Keratinocyte (primary cell): ENCODE measurements at places on chromosomes 1 and 21.

DNA sequence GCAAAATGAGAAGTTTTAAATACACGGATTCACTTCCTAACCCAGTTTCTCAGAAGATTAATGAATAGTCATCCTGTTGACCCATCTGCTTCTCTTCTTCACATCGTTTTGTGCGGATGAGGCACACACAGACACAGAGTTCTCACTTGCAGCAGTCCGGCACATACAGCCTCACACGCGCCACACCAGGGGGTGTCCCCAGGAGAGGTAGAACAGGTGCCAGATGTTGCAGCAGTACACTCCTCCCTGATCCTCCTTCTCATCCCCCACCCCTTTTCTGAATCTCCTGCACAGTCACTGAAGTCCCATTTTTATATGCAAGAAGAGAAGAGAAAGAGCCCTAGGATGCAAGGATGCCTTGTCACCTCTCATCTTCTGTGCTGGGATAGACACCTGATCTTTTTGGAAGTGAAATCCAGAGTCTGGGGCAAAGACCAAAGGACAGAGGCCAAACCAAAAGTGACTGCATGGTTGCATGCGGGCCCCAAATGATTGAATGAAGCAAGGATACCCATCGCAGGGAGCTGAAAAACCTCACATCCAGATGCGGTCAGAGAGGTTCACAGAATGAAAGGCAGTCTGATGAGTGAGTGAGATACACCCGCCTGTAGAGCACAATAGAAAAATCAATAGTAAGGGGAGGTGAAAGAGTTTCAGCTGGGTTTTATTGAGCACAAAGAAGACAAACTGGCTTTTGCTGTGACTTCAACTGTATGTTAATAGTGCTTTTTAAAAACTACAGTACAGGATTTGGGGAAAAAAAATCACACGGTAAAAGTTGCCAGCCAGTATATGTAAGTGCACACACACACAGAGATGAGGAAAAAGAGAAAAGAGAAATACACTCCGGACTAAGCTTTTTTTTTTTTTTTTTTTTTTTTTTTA lies 28.9 kb downstream of the PBX1 start:
- no peak for DNase-seq

DNA sequence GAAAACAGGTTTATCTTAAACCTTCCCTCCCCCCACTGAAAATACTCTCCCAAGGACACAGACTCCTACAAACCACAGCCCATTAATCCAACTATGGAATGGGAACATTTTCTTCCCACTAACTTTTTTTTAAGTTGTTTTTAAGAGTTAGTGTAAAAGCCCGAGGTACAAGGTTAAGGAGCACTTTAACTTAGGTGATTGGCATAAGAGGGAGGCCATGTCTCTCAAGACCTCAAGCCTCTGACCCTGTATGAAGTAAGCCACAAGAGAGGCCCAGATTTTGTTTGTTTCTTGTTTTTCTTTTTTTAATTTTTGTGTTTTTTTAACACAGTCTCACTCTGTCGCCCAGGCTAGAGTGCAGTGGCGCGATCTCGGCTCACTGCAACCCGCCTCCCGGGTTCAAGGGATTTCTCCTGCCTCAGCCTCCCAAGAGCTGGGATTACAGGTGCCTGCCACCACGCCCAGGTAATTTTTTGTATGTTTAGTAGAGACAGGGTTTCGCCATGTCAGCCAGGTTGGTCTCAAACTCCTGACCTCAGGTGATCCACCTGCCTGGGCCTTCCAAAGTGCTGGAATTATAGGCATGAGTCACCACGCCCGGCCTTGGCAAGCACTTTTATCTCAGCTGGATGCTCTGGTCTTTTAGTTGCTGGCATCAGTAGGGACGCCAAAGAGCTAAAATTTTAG lies 14.4 kb downstream of the ARMH1 start:
- DNase-seq, result no peak

DNA sequence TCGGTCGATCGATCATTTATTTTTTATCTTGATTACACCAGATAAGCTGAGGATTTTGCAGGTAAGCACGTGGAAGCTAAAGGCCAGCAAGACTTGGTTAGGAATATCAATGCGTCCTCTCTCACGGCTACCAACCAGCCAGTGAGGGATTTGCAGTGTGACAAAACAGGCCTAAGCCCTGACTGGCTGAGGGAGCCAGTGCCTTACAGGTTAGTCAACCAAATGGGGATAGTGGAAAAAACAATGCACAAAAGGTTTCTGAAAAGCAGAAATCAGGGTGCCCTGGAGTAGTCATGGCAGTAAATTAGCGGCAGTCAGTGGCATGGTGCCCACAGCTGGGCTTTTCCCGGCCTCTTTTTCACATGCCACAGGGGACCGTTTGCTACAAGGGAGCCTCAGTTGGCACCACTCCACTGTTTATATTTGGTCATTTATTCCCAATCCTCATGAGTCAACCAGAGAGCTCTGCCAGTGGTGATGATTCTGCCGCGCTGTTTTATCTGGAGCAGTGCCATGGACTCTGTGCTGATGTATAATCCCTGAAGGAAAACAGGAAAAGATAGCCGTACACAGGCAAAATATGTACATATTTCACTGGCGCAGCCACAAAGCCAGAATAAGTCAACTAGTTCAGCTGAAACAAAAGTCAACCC lies 167.6 kb downstream of the RHOU start:
- peak; percentile 2 for DNase-seq

DNA sequence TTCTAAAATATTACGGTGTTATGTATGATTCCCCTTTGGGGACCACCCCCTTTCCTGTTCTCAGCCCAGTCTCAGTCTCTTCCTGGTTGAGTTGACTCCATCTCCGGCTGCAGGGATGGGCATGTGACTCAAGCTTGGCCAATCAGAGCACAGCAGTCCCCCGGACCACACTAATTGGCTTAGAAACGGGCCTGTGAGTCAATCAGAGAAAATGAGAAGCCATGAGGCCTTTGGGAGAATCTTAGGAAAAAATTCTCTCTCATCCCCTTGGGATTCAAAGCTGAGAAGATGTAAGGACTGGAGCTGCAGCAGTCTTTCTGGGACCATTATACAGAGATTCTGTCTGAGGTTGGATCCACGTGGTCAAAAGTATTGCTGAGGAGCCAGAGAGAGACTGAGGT lies 10.7 kb upstream of the FHAD1 start:
- DNase-seq, result no peak

- DNase-seq, result no peak
These were observed 10.0 kb downstream of the NCF2 start for GRCh38 chr1:183580281-183580682.

DNA sequence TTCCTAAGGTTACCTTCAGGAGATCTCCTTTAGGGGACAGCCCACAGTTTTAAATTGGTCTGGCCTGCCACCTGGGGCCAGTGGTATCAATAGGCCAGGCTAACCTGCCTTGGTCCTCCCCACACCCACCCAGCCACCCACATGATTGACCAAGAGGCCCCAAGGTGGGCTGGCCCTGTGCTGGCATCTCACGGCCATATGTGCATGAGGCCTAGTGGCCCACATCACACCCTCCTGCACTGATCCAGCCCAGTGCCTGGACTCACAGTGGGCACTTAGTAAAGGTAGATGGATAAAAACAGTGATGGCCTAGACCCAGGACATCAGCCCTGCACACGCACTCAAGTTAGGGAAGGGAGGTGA lies 82.0 kb downstream of the DMRTB1 start:
- no peak for DNase-seq

DNA sequence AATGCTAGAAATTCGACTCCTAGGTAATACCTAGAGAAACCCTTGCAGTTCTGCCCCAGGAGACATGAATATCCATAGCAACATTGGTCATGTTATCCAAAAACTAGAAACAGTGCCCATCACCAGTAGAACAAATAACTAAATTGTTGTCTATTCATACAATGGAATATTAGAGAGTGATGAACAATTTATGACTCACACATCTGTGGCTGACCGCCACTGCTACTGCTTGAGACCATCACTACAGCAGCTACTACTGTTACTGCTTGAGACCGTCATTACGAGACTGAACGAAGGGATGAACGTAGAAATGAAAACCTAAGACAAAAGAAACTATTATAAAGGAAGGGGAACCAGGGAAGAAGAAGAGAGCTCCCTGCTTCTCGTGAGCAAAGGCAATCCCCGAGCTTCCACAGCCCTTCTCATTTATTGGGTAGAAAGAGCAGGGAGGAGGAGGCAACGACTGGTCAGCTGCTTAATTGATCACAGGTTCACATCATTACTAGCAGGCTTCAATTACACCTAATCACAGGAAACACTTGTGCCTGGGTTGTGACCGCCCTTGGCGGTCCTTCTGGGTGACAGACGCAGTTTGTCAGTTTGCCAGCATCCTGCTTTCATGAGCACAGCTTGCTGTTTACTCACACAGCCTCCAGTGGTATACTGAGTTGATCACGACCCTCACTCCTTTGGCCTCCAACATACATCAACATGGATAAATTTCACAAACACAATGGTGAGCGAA lies 14.1 kb upstream of the PADI4 start:
- no peak for DNase-seq

DNA sequence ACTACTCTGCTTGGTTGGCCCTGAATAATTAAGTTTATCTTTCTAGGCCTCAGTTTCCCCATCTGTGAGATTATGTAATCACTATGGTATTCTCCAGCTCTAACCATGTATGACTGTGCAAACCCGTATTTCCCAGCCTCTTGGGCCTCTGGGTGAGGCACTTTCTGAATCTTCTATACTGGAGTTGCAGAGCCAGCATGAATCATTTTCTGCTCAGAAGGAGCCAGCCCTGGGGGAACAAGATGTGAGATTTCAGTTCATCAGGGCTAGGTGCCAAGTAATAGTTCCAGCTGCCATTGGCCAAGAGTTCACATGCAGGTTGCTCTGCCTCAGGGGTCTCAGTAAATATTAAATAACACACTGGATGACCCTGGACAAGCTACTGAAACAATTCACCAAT lies 47.7 kb upstream of the USP24 start:
- peak; percentile 63 for DNase-seq

DNA sequence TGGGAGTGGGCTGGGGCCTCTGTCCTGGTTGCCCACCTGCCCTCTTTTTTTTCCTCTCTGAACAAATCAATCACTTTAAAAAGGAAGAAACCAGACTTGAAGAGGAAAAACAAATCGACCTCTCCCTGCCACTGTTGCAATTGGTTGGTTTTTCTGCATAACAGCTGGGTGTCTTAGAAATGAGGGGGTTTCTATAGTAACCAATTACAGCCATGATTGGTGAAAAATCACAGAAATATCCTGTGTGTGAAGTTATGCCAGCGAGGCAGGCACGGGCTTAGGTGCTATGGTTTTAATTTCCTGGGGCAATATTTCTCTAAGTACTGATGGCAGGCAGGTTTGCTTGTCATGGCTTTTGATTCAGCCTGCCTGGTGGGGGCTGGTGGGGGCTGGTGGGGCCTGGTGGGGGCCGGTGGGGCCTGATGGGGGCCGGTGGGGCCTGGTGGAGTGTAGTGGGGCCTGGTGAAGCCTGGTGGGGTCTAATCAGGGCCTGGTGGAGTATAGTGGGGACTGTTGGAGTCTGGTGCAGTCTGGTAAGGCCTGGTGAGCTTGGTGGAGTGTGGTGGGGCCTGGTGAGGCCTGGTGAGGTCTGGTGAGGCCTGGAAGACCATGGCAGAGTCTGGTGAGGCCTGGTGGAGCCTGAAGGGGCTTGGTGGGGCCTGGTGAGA lies 54.6 kb downstream of the AJAP1 start:
- DNase-seq, result no peak

- no peak for DNase-seq
These were observed at the start of gene MYOM3 for GRCh38 chr1:24111996-24112779. MYOM3 (minus strand) TSS chr1:24112135; CDS start chr1:24108636, 3,499 bp downstream.

- DNase-seq, result no peak
These were observed 36.0 kb downstream of the FAM177B start for GRCh38 chr1:222772996-222773379.

DNA sequence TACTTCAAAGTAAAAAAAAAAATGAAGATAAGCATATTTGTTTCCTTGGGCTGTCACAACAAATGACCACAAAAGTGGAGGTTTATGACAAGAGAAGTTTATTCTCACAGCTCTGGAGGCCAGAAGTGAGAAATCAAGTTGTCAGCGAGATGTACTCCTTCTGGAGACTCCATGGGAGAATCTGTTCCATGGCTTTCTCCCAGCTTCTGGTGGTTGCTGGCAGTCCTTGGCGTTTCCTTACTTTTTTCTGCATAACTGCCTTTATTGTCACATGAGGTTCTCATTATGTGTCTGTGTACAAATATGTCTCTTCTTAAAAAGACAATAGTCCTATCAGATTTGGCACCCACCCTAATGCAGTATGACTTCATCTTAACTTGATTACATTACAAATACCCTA lies 398.3 kb downstream of the KCNT2 start:
- DNase-seq, result no peak

- DNase-seq, result no peak
These were observed 3.3 kb downstream of the PDZK1IP1 start for GRCh38 chr1:47186267-47187185.

GRCh38 chr1:23425193-23425494 lies 596 bp upstream of the TCEA3 start:
- no peak for DNase-seq

GRCh38 chr1:76202670-76203069 lies 128.1 kb downstream of the ST6GALNAC3 start:
- DNase-seq, result no peak

- no peak for DNase-seq
These were observed 215.3 kb downstream of the BRINP2 start for GRCh38 chr1:177385760-177386698.

DNA sequence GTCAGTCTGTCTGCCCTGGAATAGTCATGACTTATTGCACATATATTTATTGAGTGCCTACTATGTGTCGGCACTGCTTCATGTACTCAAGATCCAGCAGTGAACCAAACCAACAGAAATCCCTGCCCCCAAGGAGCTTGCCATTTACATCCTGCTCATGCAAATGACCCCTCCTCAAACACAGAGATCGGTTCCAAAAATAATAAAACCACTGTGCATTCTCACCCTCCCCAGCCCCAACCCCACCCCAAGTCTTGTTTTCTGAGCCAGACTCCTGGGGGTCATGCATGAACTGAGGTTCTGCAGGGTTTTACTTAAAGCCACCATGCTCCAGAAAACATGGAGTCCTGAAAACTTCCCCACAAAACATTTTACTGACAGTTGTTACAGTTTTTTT lies 61.9 kb downstream of the KIAA0040 start:
- DNase-seq, result no peak

DNA sequence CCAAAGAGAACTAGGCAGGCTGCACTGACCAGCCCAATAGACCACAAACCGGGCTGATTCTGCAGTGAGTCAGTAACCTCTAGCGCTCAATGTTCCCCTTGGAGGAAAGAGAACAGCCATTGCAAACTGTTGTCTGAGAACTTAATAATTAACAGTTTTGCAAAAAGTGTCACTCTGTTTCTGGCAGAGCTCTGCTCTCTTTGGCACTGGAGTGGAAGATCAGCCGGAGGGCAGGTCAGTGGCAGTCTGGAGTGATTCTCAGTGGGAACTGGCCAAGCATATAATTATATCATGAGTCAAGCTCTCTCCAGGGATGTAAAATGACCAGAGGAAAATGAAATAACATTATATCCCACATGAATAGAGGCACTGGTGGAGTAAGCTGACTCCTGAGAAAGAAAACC lies 238.3 kb downstream of the HLX start:
- DNase-seq, result no peak
